ENCODE measurements at places on chromosomes 2 and 18. TPM values are rescaled to one million over a fixed set of nuclear protein-coding genes. Genes with fewer than 3 reads are reported as not detected.

PRSS56 gene
- not detected for total RNA-seq

PSMG2 gene
- total RNA-seq, result 107 TPM

GCG gene
- total RNA-seq, result not detected

NCKAP5 gene
- not detected for total RNA-seq

CD28 gene
- total RNA-seq, result 64.1 TPM

PLGLB2 gene
- 0.89 TPM for total RNA-seq

SANBR gene
- 3.7 TPM for total RNA-seq
